Hippocampal formation (tissue), 2 donors: ENCODE measurements at places on chromosomes 2 and 18.

- DNase-seq: no peak
Measured at GRCh38 chr2:28445448-28446258, 50.2 kb upstream of the PLB1 start.

GRCh38 chr2:109137616-109138015 lies 8.6 kb downstream of the SH3RF3 start:
- DNase-seq: no peak

DNA sequence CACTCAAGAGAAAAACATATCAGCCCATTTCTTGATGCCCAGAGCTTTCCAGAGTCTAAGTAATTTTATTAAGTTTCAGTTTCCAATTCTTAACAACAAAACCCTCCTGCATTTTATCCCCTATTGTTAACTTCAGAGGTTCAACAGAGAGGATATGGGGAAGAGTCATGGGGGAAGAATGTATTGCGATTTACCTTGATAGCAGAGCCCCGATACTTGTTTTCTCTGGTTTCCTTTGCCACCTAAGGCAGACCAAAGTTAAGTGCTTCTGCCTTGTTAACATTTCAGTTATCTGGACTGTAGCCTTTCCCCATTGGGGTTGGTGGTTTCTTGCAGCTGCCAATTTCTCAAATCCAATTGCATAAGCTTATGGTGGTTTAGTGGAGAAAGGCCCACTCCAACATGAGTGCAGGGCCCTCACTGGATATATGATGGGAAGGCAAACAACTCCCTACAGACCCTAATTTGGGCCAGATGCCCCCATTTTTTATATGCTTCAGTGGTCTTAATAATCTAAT lies 82.0 kb upstream of the ITGB6 start:
- no peak for DNase-seq

DNA sequence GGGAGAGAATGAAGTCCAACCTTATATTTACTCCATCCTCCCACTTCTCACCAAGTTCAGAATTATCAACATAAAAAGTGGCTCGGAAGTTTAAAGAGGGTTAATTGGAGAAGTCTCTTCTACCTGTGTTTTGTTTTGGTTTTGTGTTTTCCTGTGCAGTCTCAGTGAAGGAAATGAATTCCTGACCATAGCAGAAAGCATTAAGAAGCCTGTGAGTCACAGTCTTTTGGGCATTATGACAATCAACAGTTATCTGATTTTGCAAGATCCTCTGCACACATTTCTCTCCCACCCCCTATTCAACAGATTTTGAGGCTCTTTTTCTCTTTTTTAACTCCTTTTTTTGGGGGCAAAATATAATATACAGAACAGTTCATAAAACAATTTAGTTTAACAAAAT lies 8.6 kb upstream of the RPL37A start:
- no peak for DNase-seq

DNA sequence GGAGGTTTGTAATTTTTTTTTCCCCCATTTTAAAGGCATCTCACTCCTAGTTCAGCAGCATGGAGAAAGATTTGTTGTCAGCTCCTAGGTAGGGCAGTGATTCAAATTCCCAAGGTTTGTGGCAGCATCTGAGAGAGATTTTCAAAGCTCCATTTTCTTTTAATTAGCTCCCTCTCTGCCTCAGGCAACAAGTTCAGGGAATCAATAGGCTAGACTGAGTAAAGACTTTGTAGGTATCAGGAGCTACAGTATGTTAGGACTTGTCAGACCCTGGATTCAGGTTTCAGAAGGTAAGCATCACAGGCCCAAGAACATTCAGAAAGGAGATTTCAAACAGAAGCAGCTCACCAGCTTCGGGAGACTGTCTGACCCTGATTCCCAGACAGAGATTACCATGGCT lies 273.3 kb upstream of the ERBB4 start:
- DNase-seq: no peak

DNA sequence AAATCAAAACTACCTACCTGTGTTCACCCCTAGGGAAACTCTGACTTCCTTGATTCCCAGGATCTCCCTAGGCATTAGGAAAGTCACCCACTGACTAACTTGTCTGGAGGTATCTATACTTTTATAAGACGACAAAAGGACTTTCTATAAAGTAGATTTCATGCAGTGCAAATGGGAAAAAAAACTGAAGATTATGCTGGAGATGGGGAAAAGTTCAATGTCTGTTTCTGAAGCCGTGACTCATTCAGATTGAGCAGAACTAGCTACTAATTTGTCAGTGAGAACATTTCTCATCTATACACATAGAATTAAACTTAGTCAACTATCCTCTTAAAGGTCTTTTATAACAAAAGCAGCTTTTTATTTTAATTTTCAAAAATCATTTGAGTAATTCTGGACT lies 6.0 kb downstream of the SEPTIN10 start:
- no peak for DNase-seq

DNA sequence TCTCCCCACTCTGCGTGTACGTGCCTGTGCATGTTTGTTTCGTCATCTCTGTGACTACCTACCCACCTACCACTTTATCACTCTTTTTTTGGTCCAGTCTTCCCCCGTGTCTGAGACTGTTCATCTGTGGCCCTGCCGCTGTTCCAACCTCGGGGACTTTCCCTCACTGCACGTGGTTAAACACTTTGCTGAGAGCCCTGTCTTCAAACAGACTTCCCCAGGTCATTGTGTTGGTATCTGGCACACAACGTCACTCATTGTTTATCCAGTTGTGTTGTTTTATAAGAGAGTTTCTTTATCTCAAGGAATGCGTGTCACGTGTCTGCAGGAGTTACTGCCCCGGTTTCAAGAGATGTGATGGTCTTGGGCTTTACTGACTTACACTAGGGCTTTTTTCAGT lies 262.0 kb upstream of the RASGRP3 start:
- no peak for DNase-seq

GRCh38 chr2:191428141-191428540 lies 182.9 kb downstream of the MYO1B start:
- DNase-seq: no peak

- no peak for DNase-seq
Measured at GRCh38 chr18:13231151-13231550, 12.6 kb downstream of the LDLRAD4 start.

DNA sequence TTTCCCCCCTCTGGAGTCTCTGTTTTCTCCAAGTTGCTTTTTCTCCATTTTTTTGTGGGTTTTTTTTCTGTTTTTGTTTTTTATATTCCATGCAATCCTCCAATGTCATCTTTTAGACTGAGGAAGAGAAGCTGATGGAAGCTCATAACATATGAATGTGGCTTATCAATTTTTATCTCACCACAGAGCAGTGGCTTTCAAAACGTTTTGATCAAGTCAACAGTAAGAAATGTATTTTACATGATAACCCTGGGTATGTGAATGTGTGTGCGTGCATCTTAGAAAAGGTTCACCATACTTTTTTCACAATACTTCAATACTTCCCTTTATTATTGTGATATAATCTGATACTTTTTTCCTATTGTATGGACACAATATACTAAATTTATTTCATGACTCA lies 64.6 kb upstream of the CDCA7 start:
- DNase-seq: no peak

DNA sequence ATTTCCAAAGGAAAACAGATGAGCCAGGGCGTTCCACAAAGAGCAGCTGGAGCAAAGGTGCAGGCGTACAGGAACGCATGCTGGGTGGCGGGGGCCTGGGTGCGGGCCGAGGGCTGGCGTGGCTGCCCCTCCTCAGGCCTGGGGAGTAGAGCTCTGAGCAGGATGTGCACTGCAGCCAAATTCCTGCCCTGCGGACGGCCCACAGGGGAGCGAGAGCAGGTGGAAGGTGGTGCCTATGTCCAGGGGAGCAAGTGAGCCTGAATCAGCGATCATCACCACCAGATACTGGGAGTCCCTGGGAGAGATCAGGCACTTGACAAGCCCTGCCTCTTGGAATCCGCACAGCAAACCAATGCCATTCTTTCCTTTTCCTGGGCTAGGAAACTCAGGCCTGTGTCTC lies 106.3 kb downstream of the GBX2 start:
- DNase-seq: no peak

DNA sequence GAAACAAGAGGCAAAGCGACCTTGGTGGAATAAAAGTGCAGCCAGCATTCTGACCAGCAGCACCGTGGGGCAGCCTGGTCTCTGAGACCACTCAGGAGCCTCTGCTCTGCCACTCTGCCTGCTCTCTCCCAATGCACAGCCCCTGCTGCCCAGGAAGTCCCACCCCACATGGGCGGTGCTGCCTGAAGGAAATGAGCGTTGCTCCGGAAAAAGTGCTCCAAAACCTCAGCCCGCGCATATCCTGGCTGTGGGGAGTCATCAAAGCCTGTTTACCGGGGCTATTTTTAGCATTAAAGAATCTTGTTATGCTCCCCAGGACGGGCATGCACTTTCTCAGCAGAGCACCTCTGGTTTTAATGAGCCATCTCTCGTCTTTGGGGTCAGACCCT lies 54.5 kb downstream of the EPAS1 start:
- no peak for DNase-seq

- no peak for DNase-seq
Measured at GRCh38 chr2:221312634-221313033, 259.5 kb downstream of the EPHA4 start.

GRCh38 chr2:219783359-219783975 lies 156.0 kb downstream of the SLC4A3 start:
- DNase-seq: no peak

DNA sequence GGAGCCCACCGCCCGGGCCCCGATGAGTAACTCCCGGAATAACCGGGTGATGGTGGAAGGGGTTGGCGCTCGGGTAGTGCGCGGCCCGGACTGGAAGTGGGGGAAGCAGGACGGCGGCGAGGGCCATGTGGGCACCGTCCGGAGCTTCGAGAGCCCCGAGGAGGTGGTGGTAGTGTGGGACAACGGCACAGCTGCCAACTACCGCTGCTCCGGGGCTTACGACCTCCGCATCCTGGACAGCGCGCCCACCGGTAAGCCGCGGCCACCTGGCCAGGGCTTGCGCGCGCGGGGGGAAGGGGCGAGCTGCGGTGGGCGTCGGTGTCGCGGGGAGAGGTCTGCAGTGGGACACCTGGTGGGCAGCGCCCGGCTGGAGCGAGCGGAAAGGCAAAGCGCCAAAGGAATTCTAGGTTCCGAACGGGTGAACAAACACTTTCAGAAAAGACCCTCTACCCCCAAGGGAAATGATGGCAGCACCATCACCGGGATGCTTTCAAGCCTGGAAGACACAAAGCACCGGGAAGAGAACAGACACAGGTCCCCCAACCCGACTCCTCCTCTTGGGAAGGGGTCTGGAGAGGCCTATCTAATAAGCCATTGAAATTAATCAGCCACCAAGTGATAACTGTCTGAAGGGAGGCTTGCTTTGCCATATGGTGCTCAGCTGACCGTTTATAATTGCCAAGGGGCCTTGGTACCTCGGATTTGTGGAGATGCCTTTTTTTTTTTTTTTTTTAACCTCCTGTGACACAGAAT lies 1.1 kb downstream of the MIB1 start:
- no peak for DNase-seq

GRCh38 chr2:69683170-69683971 lies 39.8 kb upstream of the AAK1 start:
- DNase-seq: peak; percentile 7

DNA sequence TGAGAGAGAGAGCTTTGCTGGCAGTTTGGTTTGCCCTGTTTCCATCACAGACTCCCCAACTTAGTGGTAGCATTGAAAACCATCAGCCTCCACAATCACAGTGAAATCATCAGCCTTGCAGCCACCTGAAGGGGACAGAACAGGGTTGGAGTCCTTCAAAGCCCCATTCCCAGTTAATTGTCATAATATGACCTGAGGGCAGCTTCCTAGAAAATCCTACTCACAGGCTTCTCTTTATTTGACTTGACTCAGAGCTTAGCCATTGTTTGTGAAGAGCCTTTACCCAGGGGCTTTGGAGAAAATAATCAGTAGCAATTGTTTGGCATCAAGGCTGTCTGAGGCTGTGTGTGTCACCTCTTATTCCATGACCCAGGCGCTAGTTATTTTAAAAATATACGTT lies 308.7 kb downstream of the CBLN2 start:
- no peak for DNase-seq

DNA sequence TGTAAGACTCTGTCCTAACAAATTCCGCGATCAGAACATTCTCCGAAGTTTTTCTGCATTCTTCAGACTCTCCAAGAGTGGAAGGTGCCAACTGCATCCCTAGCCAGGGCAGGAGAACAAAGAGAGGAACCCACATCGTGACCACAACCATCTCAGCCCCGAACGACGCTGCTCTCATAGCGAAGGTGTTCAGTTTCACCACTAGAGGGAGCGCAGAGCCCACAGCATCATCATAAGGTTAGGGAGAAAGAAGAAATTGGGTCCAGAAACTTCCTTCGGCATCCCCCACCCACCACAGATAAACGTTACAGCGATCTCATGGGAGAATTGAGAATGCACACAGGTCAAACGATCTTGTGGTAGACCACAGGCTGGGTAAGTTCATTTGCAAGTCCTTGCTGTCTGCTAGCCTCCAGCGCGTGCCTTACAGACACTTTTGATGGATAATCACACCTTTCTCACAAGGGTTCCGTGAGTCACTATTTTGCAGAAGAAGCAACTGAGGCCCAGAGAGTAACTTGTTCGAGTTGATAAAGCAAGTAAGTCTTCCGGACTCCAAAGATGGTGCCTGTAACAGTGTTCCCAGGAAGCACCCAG lies 53.7 kb upstream of the ARL4C start:
- DNase-seq: peak; percentile 42

DNA sequence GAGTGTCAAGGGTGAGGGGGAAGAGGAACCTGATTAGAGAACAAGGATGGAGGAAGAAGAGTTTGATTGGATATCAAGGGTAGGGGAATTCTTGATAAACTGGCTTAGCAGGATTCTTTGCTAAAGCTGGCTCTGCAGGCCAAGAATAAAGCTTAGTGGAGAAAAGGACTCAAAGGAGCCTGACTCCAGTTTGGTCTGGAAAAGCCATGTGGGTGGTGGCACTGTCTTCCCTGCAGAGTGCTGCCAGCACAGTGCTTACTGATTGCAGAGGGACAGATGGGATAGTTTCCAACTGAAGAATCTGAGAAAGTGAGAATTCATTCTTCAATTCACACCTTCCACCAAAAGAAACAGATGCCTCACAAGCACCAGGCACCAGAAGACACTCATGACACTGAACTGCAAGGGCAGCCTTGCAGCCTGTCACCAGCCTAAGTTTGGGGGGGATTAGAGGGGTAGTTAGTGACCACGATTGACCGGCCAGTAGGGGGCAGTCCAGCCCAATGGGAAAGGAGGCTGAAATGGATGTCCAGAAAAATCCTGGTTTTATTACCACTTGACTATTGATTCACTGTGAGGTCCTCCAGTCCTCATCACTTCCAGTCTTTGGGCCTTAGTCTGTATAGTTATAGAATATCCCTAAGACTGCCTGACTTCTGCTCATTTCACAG lies 334.5 kb downstream of the SMAD2 start:
- no peak for DNase-seq

GRCh38 chr18:53056064-53056463 lies 716.1 kb downstream of the DCC start:
- no peak for DNase-seq

DNA sequence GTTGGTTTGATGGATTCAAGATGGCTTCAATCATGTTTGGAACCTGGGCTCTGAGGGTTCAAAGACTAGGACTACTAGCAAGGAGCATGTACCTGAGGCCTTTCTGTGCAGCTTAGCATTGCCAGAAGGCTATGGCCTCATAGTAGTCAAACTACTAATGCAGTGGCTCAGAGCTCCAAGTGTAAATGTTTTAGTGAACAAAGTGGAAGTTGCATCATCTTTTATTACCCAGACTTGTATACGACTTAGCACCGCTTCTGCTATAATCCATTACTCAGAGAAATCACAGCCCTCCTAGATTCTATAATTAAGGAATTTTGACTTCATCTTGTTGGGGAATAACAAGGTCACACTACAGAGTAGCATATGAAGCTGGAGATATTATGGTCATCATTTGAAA lies 210.5 kb downstream of the ERBB4 start:
- no peak for DNase-seq
